ENCODE measurements at places on chromosomes 6 and 20.

GRCh38 chr6:37556881-37557644, 57.4 kb upstream of the CCDC167 start:
- no peak for DNase-seq

DNA sequence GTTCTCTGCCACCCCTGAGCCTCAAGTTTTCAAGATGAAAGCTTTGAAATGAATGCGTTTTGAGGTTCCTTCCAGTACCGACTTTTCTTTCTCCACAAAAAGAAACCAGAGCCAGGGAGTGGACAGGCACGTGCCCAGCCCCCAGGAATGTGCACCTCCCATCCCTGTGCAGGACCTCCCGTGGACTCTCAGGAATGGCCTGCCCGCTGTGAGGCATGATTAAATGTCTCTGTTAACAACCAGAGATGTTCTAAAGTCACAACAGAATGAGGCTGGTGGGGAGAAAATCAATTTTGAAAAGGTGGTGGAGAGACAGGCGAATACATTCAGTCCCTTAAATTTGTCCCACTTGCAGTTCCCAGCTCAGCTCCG, 1.5 kb downstream of the TGM3 start:
- no peak for DNase-seq

GRCh38 chr6:167580619-167580911, 246.1 kb upstream of the AFDN start:
- DNase-seq, result no peak

DNA sequence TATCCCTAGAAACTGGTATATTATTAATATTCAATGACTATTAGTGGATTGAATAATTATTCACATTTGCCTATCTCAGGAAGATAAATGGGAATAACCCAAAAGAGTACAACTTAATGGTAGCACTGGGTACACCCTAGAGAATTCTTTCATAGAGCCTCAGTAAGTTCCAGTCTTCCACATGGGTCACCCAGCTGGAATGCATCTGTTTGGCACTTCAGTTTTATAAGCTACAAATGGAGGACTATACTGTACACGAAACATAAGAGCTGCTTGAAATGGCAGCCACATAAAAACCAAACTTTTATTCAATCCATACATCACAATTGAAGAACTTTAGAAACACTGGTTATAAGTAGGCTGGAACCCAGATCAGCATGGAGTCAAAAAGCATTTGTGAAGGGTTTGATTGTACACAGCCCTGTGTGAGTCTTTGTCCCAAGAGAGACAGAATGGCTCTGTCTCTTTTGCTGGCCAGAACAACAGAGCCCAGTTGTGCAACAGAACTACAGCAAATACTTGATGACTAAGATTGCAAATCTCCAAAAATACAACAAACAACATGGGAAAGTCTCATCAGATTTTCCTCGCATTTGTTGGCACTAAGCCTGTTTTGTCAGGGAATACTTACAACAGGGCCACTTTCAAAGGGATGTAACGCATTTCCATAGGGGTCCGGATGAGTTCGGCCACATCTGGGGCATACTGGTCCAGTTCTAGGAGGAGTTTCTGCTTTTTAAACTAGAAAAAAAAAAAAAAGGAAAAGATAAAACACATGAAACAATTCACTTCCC, 39.5 kb downstream of the PIGU start:
- no peak for DNase-seq

DNA sequence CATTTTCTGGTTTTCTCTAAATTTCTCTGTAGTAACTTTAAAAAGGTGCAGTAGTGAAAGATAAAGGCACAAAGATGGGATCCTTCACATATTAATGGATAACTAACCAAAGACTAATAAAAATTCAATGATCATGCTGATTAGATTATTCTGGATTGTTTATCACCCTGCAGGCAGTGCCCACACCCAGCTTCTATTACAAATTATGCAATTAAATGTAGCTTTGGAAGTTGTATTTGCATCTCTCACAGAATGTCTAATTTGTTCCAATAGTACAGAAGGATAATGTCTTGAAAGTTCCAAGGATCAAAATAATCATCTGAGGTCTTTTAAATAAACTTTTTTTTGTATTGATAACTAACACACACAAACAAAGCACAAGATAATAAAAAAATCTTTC, 837.6 kb downstream of the HACE1 start:
- no peak for DNase-seq

- peak; percentile 79 for DNase-seq
These were observed at the start of gene CTSZ for GRCh38 chr20:59006864-59007664. CTSZ (minus strand) TSS chr20:59007254; CDS start chr20:59007128, 126 bp downstream.

- no peak for DNase-seq
These were observed 640.6 kb upstream of the CHD6 start for GRCh38 chr20:42258564-42259302.

GRCh38 chr6:6560909-6561308, 27.6 kb upstream of the LY86 start:
- no peak for DNase-seq

GRCh38 chr20:6040540-6040939, 13.3 kb downstream of the LRRN4 start:
- DNase-seq, result no peak

DNA sequence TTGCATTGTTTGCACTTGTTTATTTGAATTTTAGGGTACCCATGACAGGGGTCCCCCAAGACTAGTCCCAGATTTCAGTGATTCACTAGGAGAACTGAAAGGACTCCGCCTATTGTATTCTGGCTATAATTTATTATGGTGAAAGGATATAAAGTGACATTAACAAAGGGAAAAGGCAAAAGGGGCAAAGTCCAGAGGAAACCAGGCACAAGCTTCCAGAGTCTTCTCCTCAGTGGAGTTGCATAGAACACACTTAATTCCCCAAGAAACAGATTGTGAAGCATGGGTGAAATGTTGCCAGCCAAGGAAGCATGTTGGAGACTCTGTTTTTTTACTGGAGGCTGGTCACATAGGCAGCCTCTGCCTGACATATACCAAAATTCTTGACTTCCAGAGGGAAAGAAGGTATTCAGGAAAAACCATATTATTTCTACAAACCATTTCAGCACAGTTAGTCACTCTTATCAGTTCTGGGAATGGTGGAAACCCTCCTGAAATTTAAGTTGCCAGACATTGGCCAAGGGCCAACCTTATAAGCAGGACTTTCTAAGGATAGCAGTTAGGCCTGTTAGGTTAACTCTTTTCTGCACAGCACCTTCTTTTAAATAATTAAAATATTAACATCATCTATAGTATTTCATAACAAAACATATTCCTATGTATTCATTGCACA, 71.8 kb downstream of the FIG4 start:
- DNase-seq, result no peak

GRCh38 chr6:21149470-21149869, 444.1 kb upstream of the SOX4 start:
- no peak for DNase-seq

DNA sequence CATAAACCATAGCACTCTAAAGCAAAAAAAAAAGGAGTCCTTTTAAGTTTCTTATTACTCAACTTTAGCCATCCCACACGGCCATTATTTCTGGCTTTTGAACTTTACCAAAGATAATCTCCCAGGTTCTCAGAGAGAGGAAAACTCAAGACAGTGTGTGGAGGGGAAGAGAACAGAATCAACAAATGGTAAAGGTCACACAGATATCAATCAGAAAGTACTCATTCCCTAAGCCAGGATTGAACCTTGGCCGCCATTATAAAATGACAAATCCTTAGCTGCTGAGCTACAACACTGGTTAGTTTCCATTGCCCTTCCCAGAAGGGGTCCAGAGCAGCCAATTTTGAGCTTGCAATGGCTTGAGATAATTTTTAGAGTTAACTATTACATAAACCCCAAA, 10.1 kb upstream of the TRIM38 start:
- DNase-seq, result no peak

DNA sequence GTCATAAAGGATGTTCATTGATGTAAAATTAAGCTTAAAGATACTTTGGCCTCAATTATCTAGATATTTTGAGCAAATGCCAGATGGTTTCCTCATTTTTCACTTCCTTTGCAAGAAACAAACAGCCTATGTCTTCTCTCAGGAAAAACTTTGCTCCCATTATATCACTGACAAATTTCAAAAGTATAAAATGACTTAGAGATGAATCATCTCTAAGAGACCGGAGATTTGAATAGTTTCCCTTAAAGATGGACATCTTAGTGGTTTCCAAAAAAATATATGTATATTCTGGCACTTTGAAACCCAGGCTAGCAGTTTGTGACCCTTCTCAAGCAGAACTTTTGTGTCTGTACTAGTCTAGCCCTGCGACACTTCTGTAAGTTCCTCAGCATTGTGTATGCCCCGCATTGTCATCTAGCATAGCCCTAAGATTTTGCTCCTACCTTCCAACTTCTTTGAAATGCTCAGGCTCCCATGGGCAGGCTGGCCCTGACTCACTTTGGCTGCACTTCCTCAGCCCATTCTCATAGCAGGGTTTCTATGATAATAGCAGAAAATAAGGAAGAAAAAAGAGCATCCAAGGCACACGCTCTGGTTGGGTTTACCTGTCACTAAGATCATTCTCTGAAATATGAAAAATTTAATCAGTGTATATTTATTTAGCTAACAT, 25.7 kb upstream of the POU3F2 start:
- no peak for DNase-seq

- DNase-seq, result no peak
These were observed 387.1 kb downstream of the THBS2 start for GRCh38 chr6:168866534-168866933.

DNA sequence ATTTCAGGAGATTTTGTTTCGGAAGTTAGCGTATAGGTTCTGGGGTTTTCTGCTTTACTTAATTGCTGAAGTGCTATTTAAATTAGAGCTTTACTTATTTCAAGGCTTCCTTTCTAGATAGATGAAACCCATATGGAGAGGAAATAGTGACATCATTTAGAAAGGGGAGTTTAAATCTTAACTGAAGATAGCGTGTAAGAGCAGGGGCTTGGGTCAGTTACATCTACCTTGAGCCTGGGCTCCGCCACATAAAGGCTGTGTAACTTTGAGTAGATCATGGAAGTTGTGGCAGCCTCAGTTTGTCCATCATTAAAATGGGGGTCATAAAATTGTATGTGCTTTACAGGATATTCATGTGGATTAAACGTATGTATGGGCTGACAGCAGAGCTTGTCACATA, 4.7 kb downstream of the CDS2 start:
- DNase-seq, result no peak

- no peak for DNase-seq
These were observed 40.9 kb downstream of the TM9SF4 start for GRCh38 chr20:32150291-32150848.

- DNase-seq, result no peak
These were observed 23.5 kb upstream of the MLIP start for GRCh38 chr6:54087721-54088120.
